ENCODE measurements at places on chromosomes 6 and 20. TPM values are rescaled to one million over a fixed set of nuclear protein-coding genes. Genes with fewer than 3 reads are reported as not detected.

HLA-DQA1 gene
- total RNA-seq, result not detected

MYH7B gene
- 0.05 TPM for total RNA-seq

BMP6 gene
- total RNA-seq, result 33.2 TPM

GRCh38 chr6:56739836-56740815 lies 97.4 kb upstream of the DST start:
- DNase-seq, result peak; percentile 40

- no peak for DNase-seq
These were observed 767.1 kb downstream of the KIF16B start for GRCh38 chr20:15806105-15806504.

- DNase-seq, result no peak
These were observed 3.6 kb upstream of the NUP153 start for GRCh38 chr6:17710331-17710730.

GRCh38 chr6:347232-347631 lies 44.3 kb upstream of the IRF4 start:
- no peak for DNase-seq

Data from NCI-H460 (cell line).